ENCODE measurements at places on chromosomes 5 and 9.

- no peak for DNase-seq
Measured at GRCh38 chr9:105735366-105735765, 41.0 kb downstream of the TMEM38B start.

GRCh38 chr5:143156572-143156971 is 246.9 kb downstream of the NR3C1 start:
- DNase-seq = no peak

DNA sequence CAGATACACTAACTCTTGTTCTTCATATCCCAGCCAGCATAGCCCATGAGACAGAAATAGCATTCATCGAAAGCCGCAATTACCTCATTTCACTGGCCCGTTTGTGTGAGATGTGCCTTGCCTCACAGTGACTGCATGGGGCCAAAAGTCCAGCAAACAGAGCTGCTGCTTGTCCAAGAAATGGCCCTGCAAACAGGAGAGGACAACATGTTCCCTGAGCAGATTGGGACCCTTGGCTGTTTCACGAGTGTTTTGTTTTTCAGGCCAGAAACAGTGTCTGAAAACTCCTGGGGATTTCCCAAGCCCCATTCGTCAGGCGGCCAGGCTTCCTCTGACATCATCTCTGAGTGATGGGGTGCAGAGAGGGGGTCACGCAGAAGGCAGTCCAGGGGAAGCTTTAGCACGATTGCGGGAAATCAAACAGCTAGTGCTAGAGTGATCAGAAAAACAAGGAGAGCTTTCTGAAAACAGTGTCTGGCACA is 503.6 kb upstream of the PAPPA start:
- DNase-seq = peak; percentile 24

DNA sequence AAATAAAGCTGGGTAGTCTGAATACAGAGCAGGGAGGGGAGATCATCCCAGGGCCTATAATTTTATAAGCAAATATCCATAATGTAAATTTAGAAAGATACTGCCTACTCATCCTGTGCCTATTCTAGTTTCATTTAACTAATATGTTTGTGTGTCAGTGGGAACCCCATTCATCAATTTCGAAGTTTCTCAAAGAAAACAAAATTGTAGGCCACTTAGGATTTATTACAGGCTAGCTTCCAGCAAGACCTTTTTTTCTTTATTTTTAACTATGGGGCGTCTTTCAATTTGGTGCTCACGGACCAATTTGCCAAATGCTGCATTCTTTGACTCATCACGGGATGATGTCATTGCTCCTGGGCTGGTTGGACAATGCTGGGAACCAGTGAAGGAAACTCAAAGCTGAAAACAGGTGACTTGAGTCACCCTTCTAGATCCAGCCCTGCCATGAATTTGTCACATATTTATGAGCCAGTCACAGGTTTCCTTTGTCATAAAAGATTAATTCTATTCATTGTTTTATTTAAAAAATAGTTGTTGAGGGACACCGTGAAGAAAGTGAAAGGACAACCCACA is 13.4 kb downstream of the PCSK5 start:
- no peak for DNase-seq

DNA sequence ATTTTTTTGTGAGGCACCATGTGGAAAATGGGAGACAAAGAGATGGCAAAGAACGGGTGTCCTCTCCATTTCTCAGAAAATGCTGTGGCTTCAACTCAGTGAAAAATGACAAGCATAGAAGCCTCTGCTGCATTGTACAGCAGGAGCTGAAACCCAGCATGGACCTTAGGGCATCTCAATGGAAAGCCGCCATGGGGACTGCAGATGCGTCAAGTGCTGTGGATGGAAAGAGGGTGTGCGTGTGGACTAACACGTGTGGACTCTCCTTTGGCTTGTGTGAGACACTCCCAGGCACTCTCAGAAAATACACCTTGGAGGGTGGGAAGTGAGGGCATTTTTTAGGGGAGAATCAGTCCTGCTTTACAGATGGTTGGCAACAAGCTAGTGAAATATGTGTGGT is 2.2 kb upstream of the GLRX start:
- no peak for DNase-seq

- DNase-seq = no peak
Measured at GRCh38 chr5:136420168-136420898, 55.0 kb upstream of the TRPC7 start.

GRCh38 chr5:19538607-19539006 is 449.4 kb downstream of the CDH18 start:
- DNase-seq = no peak

DNA sequence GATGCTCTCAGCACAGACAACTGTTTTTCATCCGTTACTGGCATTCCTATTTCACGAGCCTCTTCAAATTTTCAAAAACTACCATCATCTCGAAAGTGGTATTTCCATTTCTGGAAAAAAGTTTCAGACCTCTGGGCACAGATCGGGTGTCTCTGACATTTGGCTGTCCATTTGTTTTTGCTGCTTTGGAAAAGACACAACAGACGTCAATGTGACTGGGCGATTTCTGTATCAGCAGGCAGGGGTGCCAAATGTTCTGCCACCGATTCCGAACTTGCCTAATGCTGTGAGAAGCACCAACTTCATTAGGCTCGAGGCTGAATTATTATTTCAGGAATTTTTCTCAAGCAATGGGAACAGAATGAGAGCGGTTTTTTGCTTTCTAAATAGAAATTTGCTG is 105.6 kb downstream of the ARSB start:
- DNase-seq = no peak

- no peak for DNase-seq
Measured at GRCh38 chr9:78994471-78994870, 577.3 kb upstream of the TLE4 start.

DNA sequence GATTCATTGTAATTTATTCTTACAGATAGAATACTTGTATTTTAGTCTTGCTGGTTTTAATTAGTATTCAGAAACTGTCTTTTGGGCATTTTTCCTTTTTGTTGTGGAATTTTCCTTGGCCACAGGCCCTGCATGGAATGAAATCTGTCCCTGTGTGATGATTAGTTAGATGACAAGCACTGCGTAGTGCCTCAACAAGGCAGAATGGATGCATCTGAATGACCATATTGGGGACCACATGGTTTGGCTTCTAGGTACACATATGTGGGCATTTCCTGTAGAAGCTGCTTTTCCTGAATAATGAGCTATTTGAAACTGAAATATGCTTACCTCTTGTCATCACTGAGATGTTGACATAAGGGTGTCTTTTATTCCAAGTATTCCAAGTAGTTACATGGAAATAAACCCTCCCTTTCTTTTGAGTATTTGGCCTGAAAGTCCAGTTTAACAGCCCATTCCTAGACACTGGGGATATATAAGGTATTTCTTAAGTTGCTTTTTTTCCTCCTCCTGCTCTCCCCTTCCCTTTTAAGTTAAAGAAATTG is 147.3 kb downstream of the YTHDC2 start:
- no peak for DNase-seq

- no peak for DNase-seq
Measured at GRCh38 chr5:35285435-35285834, 55.1 kb upstream of the PRLR start.

- DNase-seq = peak; percentile 26
Measured at GRCh38 chr9:78041971-78042370, 10.4 kb upstream of the GNAQ start.

DNA sequence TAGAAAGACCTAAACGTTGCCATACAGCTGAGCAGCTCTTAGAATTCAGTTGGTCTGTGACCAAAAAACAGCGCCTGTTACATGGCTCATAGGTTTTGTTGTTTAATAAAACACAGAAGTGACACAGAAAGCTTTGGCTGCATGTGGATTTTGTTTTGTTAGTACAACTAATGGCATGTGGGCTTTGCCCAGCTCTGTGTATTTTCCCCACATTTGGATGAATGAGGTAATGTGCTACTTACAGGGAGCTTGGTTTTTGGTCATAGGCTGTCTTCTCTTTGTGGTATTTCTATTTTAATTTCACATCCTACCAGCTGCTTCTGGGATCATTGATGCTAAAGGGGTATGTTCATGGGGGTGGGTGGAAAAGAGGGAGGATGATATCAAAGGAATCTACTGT is 37.0 kb upstream of the POU4F3 start:
- no peak for DNase-seq

- no peak for DNase-seq
Measured at GRCh38 chr9:107540164-107540561, 50.6 kb upstream of the KLF4 start.

DNA sequence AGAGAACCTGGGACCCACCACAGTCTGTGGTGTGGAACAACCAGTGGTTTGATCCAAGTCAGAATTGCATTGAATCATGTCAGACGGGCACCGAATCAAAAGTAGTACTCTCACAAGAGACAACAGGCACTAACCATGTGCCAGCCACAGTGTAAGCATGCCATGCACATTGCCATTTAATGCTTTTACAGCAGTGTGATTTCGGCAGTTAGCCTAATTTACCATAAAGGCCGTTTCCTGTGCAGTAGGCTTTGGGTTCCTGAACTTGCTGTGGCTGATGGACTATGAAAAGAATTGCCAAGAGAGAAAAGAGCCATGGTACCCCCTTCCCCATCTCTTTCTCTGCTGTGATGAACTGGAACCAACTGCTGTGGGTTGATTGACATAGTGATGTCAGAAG is 540.6 kb downstream of the EBF1 start:
- no peak for DNase-seq

- DNase-seq = no peak
Measured at GRCh38 chr5:61827445-61827975, 478.5 kb upstream of the KIF2A start.

- DNase-seq = no peak
Measured at GRCh38 chr9:101995231-101995630, 256.8 kb upstream of the GRIN3A start.

DNA sequence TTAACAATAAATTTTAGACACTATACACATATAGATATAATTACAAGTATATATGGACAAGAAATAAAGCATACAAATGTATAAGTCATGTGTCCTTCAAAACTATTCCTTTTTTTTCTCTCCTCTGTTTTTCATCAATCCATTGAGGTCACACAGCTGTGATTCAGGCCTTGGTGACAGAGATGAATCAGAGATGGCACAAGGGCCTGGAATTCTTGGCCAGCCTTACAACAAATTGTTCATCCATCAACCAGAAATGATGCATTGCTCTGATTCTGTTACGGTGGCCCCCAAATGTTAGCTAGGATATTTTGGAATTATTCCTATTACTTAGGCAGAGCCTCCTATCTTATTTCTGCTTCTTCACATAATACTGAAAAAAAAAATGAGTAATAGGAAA is 108.7 kb upstream of the MPDZ start:
- DNase-seq = no peak

GRCh38 chr9:37914701-37915358 is 10.9 kb upstream of the SLC25A51 start:
- DNase-seq = no peak

GRCh38 chr5:100683881-100684280 is 148.7 kb downstream of the FAM174A start:
- DNase-seq = no peak

DNA sequence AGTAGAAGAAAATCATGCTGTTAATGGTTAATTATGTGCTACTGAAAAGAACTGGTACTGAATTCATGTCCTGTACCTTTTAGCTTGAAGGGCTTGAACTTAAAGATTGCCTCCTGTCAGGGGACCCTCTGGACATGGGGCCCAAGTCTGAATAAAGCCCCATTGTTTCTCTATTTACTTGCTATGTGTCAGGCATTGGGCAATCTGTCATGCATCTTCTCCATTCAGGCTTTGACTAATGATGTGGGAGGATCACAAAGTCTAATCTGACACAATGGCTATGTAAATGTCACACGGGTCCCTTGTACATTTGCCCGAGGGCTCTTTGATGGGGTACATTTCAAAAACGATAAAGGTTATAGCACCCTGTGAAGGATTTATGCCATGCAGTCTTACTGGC is 64.0 kb upstream of the TUSC1 start:
- DNase-seq = no peak

DNA sequence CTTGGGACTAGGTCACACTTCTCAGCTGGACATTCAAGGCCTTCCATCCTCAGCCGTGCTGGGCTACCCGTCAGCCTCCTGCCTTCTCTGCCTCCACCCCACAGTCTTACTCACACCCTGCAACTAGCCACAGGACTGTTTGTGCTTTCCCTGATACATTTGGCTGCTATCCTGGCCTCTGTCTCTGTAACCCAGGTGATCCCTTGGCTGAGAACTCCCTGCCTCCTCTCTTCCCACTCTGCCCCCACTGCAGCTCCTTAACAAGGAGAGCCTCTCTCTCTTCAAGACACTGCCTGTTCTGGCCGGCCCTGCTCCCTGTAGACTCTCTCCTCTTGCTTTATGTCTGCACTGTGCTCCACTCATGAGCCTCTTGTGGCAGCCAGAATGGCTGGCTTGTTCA is 120.6 kb downstream of the MSX2 start:
- peak; percentile 21 for DNase-seq

- DNase-seq = no peak
Measured at GRCh38 chr5:96203761-96204160, 229.3 kb downstream of the PCSK1 start.

GRCh38 chr9:27540502-27540901 is 10.9 kb upstream of the MOB3B start:
- no peak for DNase-seq

DNA sequence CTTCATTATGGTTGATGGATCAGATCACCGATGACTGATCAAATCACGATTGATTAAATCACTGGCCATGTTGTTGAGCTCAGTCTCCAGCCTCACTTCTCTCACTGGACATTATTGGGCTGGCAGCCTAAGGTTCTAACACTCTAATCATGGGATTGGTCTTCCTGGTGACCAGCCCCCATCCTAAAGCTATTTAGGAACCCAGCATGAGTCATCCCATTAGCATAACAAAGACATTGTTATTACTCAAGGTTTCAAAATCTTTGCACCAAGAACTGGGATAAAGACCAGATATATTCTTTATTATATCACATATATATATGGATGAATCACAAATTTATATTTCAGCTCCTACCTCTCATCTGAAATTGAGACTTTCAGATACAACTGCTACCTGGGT is 272.1 kb upstream of the IL12B start:
- DNase-seq = no peak

DNA sequence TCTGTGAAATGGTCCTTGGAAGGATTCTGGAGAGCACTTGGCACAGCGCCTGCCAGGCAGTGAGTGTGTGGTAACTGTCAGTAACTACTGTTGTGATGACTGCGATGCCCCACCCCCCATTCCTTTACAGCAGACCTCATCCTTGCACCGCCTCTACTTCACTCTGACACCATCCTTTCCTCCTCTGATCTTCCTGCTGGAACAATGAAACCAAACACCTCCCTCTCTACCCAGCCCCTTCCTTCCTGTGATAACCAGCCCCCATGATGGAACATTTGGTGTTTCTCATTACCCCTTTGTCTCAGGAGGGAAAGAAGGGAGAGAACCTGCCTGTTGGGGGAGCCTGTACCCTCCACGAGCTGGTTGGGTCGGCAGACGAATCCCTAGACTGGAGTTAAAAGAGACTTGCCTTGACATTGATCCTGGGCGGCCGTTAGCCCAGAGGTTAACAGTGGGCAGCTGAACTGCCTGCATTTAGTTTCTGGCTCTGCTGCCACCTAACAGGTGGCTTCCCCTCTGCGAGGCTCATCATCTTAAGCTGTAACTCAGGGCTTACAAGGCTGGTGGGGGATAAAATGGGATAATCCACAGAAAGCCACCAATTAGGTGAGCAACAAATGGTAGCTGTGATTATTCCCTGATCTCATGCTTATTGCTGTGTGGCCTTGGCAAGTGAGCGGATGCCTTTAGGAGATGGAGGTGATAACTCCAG is 34.2 kb upstream of the GRPEL2 start:
- no peak for DNase-seq

GRCh38 chr5:66603881-66604280 is 7.7 kb downstream of the MAST4 start:
- no peak for DNase-seq

Measured in C1 segment of cervical spinal cord (tissue), 14 donors.